ENCODE measurements at places on chromosomes 2 and 18.
A peak's percentile ranks its signal among the peaks of the same experiment; 100 is the strongest.

DNA sequence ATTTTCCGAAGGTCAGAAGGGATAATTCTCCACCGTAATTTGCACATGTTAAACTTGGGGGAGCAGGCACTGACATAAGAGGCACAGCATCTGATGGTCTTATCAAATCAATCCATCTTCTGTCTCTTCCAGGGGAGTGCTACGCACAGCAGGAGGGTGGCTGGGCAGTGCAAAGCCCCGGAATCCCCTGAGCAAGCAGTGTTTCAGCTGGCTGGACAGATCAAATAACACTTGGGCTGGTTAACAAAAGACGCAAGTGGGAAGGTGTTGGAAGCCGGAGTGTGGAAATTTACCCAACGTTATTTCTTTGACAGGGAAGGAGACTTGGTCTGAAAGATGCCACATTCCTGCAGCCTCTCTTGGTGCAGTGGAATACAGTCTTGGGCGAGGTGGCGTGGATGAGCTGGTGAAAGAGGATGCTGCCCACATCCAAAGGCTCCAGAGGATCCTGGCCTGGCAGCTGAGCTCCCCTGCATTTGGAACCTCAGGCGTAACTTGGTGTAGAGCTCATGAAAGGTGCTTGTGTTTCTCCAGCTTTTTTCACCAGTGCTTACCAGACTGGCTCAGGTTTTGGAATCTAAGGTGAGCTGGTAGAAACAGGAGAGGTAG lies 103.0 kb downstream of the MAPK4 start:
- no peak for DNase-seq

- DNase-seq, result no peak
Measured at GRCh38 chr18:49207361-49207760, 253.1 kb downstream of the DYM start.

DNA sequence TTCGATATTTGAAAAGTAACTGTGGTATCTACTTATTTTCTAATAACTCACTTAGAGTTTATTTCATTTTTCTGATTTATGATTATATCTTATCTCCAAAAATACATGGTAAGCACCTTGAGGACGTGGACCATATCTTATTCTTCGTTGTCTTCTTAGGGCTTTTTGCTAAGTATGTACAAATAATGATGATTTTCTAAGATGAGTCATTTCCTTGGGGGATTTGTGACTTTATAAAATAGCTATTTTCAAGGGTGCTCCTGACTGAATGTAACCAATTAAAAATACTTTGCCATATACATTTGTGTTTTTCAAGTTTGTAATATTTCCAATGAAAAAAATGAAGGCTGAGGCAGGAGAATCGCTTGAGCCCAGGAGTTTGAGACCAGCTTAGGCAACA lies 56.3 kb downstream of the GREB1L start:
- no peak for DNase-seq

DNA sequence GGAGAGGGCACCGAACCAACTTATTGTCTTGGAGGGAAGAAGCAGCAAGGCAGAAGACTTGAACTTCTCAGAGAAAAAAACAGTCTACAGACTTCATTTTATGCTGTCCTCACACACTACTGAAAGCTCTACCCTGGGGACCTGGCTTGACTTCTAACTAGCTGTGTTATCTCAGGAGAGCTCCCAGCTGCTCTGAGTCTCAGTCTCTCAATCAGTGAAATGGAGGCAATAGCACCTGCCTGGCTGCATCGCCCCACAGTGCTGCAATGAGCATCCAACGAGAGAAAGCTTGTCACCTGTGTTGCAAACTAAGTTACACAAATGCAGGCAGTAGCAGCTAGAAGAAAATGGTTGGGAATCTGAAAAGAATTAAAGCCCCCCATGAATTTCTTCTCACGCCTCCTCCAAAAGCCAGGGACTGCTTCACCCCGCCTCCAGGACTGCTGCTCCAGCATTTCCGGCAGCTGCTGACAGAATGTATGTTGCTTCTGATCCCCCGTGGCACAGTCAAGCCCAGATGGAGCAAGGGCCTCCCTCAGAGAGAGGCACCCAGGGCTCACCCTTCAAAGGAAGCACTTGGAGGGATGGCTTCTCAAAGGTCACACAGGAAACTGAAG lies 116.3 kb downstream of the BCL11A start:
- DNase-seq, result no peak

DNA sequence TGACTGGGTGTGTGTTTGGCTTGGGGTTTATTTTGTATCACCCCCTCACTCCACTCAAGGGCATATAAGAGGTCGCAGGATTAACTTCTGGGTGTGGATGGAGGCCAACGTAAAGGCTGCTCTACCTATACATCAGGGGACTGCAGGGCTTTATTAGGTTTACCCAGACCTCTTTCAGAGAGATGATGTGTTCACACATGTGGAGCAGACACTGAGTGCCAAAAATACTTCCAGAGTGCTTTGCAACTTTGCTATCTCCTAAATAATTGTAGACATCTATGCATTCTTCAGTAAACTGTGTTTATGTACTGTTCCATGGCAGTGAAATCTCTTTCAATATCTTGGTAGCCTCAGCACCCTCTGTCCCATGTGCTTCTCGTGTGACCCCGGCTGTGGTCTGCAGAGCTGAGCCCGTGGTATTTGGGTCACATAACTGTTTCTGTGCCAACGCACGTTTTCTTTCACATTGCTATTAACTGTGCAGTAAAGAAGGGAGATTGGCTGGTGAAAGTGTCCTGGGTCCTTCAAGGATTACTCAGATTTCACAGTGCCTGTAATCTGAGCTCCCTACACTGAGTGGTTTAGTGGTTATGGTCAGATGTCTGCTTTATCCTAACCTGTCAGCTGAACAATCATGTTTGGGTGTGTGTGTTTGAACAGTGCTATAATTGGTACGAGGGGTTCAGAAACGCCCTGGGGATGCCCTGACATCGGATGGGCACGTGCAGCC lies 208.1 kb downstream of the VAPA start:
- no peak for DNase-seq

DNA sequence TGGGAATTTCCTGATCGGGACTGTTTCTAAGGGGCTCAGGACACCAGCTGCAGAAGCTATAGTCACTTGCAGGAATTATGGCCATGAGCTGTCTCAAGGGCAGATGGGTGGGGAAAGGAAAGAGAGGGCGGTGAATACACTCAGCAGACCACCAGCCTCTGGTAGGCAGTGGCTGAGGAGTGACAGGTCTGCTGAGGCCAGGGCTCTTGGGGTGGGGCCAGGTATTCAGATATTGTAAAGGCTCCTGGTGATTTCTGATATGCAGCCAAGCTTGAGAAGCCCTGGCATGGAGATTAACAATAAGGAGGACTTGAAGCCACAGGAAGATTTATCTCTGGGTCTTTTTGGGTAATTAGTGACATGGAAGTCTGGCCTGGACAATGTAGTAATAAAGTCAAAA lies 145.3 kb upstream of the AQP4 start:
- no peak for DNase-seq

DNA sequence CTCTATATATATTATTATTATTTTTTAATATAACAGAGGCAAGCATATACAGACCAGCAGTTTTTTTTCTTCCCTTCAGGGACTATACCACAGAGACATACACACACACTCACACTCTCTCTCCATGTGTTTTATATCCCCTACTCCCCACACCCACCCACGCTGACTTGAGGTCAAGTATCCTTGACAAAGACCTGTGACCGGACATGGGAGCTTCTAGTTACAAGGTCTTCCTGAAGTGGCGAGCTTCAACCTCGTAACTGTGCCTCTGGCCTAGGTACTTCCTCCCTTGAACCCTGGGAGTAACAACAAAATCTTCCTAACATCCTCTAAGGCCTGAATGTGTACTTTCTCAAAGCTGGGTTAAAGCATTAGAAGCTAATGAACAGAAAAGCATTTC lies 52.5 kb downstream of the POLR1A start:
- DNase-seq, result no peak

DNA sequence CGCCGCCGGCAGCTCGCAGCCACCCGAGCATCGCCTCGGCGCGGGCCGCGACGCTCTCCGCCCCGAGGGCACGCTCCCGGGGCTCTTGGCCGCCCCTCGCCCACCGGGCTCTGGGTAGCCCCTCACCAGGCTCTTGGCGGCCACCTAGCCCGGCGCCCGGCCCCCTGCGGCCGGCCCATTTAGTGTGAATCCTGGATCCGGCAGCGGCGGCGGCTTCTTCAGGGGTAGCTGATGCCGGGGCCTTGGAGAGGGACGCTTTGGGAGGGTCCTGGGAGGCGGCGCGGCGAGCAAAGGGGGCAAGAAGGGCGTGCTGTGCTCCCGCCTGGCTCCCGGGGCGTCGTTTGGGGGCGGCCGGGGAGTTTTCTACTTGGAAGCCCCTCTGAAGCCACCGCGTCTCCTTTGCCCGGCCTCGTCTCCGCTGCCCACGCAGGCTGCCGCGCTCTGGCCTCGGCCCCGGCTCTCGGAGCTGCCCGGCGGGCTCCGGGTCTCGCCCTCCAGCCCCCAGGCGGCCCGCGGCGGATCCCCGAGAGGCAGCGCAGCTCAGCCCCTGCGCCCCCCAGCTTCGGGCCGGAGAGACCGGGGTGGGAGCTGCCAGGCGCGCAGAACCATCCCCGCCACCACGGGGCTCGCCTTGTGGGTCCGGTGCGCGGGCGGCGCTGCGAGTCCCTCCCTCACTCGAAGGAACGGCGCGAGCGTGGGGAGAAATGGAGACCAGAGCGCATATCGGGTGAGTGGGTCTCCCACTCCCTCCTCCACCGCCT lies 509 bp downstream of the PIEZO2 start:
- no peak for DNase-seq

GRCh38 chr2:5729416-5729815 lies 37.2 kb downstream of the SOX11 start:
- DNase-seq, result no peak

DNA sequence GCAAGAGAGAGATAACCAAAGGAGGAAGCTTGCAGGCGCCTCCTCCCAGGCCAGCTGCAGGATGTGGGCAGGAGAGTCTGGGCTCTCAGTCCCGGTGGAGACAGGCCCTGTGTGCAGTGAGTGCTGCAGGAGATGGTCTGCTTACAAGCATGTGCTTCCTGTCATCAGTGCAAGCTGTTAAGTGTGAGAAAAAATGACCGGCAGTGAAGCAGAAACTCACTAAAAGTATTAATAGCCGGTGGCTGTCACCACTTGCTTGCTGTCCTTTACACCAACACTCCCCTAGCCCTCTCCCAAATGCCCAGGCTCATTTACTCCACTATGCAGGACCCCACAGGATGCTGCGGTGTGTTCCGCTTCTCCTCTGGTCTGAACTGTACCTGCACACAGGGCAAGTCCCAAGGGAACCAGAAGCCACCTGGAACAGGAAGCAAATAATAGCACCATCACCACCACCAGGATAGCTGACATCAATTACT lies 435.6 kb upstream of the HS6ST1 start:
- peak; percentile 92 for DNase-seq
